Uterine smooth muscle cell (primary cell): ENCODE measurements at places on chromosomes 1 and 21. TPM values are rescaled to one million over a fixed set of nuclear protein-coding genes. Genes with fewer than 3 reads are reported as not detected.

REG4 gene
- total RNA-seq: not detected in 2 replicates

PCP4 gene
- not detected in 2 replicates for total RNA-seq

SELENBP1 gene
- total RNA-seq: 22.2 and 25.0 TPM in 2 replicates

GLIS1 gene
- total RNA-seq: 0.22 and 0.50 TPM in 2 replicates

PSEN2 gene
- 26.0 and 34.7 TPM in 2 replicates for total RNA-seq

VHLL gene
- not detected in 2 replicates for total RNA-seq

C1orf94 gene
- total RNA-seq: under 0.01 and 0.12 TPM in 2 replicates

CD2 gene
- not detected in 2 replicates for total RNA-seq

ATP1A2 gene
- 0.37 TPM in 1 of 2 replicates, not detected in the other for total RNA-seq

RPRD2 gene
- total RNA-seq: 6.9 and 8.2 TPM in 2 replicates

APH1A gene
- 84.4 and 94.4 TPM in 2 replicates for total RNA-seq

SLAMF1 gene
- not detected in 2 replicates for total RNA-seq

FNBP1L gene
- total RNA-seq: 11.8 and 15.1 TPM in 2 replicates

KLHDC7A gene
- total RNA-seq: not detected in 2 replicates

LRRC7 gene
- not detected in 2 replicates for total RNA-seq

MYBPH gene
- total RNA-seq: 0.11 and 0.75 TPM in 2 replicates

GBP6 gene
- 0.11 TPM in 1 of 2 replicates, not detected in the other for total RNA-seq

PDC gene
- not detected in 2 replicates for total RNA-seq

INAVA gene
- not detected in 2 replicates for total RNA-seq

DISC1 gene
- 1.2 and 4.6 TPM in 2 replicates for total RNA-seq

NTRK1 gene
- total RNA-seq: not detected in 2 replicates

TEKT2 gene
- 0.11 and 0.12 TPM in 2 replicates for total RNA-seq

PADI3 gene
- not detected in 2 replicates for total RNA-seq

TINAGL1 gene
- 3.4 and 28.4 TPM in 2 replicates for total RNA-seq

TMCO2 gene
- total RNA-seq: not detected in 2 replicates

CD34 gene
- 0.25 TPM in 1 of 2 replicates, not detected in the other for total RNA-seq

AADACL3 gene
- not detected in 2 replicates for total RNA-seq

IL20 gene
- total RNA-seq: 0.12 TPM in 1 of 2 replicates, not detected in the other

PLA2G2A gene
- not detected in 2 replicates for total RNA-seq

MYBPHL gene
- not detected in 2 replicates for total RNA-seq

INKA2 gene
- total RNA-seq: 0.87 and 0.89 TPM in 2 replicates
